ENCODE measurements at places on chromosomes 4 and X.

DNA sequence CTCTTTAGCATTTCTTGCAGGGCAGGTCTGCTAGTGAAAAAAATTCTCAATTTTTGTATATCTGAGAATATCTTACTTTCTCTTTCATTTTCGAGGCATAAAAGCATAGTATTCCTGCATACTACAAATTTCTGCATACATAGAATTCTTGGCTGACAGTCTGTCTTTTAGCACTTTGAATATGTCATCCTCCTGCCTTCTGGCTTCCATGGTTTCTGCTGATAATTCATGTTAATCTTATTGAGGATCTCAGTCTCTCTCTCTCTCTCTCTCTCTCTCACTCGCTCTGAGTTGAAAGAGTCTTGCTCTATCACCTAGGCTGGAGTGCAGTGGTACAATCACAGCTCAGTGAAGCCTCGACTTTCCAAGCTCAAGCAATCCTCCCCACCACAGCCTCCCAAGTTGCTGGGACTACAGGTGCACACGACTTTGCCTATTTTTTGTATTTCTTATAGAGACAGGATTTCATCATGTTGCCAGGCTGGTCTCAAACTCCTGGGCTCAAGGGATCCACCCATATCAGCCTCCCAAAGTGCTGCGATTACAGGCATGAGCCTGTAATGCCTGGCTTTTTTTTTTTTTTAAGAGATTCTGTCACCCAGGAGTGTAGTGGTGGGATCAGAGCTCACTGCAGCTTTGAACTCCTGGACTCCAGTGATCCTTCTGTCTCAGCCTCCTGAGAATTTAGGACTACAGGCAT, 161.3 kb downstream of the FNIP2 start:
- DNase-seq: no peak

- DNase-seq: no peak
These were observed 550 bp downstream of the CBR4 start for GRCh38 chr4:169009286-169010124.

GRCh38 chr4:46385946-46386345, 4.0 kb downstream of the GABRA2 start:
- DNase-seq: no peak

DNA sequence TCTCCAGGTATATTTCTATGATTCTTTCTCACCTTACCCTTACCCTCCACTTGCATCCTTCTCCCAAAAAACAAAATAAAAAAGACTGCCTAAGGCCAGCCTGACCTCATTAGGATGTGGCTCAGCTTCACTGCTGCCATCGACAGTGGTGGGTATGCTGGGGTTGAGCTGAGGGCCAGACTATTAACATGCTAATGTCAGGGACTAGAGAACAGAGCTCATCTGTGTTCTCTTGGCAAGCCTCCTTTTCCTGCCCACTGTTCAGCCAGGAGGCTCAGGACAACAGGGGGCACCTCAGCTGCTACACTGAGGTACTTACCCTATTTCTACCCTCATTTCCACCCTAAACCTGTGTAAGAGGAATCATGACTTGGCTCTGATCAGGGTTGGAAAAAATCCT, 59.3 kb downstream of the MSN start:
- DNase-seq: no peak

DNA sequence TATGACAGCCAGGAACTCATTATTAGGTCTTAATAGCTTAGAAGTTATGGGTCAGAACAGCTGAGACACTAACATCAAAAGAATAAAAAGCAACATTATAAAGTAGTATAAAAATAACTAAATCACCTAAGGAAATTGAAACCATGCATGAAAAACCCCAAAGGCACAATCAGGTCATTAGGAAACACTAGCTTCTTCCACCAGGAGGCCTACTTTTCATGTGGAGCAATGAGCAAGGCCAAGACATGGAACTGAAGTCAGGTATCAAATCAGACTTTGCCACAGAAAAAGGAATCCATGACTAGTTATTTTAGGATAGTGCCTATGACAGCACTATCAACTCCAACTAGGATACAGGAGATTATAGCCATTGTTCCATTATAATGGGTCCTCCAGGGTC, 7.9 kb downstream of the HUWE1 start:
- no peak for DNase-seq

- DNase-seq: no peak
These were observed 24.3 kb downstream of the IRF2 start for GRCh38 chr4:184450045-184450444.

DNA sequence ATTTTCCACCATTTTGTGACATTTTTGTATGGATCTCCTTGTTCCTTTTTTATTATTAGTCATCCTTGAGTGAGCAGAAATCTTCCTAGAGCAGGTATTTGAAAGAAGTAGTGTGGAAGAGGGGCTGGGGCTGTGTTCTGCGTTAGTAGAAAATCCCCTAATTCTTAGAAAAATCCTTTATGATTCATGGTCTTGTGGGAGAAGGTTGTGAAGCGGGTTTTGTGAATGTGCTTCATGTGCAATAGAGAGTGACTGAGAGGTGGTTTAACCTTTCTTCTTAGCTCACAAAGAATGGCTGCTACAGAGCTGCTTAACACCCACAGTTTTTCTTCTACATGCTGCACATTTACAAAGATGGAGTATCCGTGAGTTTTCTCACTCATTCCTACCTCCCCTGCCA, 220.5 kb downstream of the IDS start:
- DNase-seq: no peak

DNA sequence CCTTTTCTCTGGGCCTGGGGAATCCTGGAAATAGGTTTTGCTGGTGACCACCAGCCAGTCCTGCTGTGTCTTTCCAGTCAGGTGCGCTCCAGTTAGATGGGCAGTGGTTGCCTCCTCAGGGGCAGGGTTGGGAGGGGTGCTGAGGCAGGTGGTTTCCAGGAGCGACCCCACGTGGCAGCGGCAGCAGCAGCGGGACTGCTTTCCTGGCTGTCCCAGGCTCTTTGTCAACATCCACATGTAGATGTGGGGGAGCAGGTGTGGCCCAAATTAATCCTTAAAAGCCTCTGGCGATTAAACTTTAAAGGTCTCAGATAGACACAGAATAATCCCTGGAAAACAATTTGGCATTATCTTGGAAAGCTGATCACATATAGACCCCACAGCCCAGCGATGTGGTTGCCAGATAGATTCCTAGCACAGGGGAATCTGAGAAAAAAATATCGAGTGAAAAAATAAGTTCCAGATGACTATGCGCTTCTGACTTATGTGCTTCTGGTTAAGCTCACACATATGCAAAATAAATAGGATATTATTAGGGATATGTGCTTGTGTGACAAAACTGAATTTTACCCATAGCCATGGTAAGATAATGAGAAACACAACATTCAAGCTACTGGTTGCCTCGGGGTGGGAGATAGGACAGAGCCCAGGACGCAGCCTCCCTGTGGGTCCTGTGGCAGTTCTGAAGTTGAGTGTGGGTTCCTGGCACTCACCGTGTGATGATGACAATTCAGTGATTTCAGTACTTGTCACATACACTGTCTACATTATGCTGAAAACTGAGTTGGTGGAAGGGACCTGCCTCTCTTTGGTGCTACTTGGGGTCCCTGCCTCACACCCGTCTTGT, 336.4 kb downstream of the ARHGAP10 start:
- no peak for DNase-seq

Data from cortex of kidney (tissue), 1 donor.